ENCODE measurements at places on chromosomes 5 and 9.
A peak's percentile ranks its signal among the peaks of the same experiment; 100 is the strongest.

DNA sequence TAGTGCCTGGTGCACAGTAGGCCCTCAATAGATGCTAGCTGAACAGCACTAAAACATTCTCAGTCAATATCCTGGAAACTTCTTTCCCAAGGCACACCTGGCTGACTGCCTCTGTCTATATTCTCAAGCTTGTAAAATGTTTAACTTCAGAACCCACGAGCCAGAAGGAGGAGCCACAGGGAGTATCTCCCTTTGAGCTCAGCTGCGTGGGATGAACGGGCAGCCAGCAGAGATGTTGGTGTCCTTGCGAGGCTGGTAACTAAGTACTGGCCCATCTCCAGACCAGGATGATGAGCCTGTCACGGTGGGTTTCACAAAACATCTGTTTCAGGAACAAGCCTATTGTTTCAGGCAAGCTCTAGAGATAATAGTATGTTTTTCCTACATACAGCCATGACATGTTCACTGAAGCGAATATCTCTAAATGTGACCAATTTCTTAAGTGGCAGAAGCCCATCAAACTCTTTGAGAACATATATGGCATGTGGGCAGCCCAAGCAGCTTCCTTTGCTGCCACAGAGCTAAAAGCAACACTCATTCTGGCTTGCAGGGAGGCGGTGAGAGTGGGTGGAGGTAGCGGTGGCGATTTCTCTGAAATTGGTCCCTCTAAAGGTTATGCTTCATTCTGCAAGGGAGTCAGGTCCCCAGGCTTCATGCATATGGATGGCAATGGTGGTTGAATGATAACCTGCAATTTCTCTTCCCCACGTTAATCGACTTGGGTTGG, 206.2 kb downstream of the TTLL11 start:
- no peak for DNase-seq

- no peak for DNase-seq
Measured at GRCh38 chr9:25260046-25260445, 418.2 kb downstream of the TUSC1 start.

DNA sequence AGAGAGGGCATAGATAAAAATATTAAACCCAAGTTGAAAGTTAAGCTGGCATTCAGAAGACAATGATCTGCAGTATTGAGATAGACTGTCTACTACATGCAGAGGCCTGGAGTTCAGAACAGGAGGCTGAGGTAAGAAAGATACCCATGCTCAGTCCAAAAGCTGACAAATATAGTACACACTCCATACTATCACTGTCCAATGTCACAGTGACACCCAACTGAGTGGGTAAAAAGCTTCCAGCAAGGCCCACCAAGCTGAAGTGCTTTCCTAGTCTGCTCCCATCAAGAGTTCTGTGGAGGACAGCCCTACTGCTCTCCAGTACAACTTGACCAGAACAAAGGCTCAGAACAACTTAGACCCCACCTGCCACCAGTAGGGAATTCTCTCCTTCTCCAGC, 124.9 kb downstream of the SLC12A2 start:
- no peak for DNase-seq

DNA sequence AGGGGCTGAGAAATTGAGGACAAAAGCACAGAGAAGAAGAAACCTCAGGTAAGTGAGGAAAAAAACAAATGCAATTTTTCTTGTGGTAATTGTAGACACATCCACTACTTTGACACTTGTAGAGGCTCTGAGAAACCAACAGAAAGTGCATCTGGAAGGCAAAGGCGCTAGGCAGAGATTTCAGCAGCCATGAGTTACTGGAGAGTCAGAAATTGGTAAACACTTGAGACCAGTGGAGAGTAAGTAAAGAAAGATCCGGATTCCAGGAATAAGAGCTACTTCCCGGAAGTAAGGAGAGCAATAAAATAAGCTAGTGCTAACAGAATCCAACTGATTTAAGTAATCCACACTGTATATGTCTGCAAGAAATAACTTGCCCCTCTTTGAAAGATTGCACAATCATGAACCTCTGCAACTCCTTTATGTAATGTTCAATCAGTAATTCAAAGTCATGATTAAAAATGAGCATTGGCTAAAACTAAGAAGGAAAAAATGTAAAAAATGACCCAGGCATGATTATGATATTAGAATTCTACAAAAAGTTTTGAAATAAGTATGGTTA, 382.1 kb downstream of the CDH18 start:
- DNase-seq: no peak

- no peak for DNase-seq
Measured at GRCh38 chr5:176548967-176549444, at the start of gene CDHR2. TSS of gene CDHR2 (plus strand) at chr5:176549342. CDS start at chr5:176565353, 16,011 bp downstream.

GRCh38 chr9:82600536-82601292, 462.2 kb downstream of the RASEF start:
- DNase-seq: no peak

- DNase-seq: peak; percentile 37
Measured at GRCh38 chr5:177319913-177320588, 8.4 kb upstream of the MXD3 start.

DNA sequence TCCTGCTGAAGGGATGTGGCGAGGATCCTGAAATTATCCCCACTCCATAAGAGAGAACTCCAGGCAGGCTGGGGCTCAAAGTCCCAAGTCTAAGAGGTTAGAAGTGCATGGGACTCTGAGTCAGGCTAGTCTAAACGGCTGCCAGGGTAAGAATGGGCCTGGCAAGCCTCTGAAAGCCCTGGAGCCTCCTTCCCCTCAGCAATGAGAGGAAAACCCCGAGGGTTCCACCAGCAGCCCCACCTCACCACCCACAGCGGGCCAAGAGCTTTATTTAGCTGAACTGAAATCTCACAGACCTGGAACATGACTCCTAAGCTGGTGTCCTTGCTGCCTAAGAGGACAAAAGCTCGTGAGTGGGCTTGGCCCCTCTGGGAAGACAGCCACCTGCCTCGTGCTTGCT, 135.5 kb downstream of the SEC61B start:
- no peak for DNase-seq

GRCh38 chr9:136493567-136493971, 10.7 kb upstream of the SEC16A start:
- no peak for DNase-seq

DNA sequence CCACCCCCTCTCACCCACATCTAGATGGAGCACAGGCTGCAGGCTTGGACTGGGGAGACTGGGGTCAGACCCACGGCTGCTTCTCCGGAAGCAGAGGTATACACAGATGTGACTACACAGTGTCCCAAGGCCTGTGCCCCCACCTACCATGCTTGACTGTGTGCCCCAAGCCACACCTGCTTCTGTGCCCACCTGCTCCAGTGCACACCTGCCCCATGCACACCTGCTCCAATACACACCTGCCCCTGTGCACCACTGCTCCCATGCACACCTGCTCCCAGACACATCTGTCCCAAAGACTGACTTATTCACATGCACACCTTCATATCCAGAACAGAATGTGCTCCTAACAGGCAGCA, 5.5 kb upstream of the COL5A1 start:
- DNase-seq: no peak

DNA sequence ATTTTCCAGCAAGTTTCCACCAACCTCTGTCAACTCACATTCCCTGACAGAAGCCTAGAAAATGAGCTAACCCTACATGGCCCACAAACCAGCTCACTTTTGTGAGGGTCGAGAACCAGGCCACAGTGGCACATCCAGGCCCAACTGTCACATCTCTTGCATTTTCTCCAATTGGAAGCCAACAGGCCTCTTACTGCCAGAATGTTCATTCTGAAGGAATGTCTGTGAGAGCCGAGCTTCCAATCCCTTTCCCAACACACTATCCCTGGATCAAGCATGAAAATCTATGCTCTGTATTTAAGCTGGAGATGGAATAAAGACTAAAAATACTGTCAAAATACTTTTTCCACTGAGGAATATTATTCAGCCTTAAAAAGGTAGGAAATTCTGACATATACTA, 20.0 kb downstream of the MARCHF3 start:
- no peak for DNase-seq

GRCh38 chr5:128350705-128351104, 187.3 kb downstream of the FBN2 start:
- DNase-seq: no peak

DNA sequence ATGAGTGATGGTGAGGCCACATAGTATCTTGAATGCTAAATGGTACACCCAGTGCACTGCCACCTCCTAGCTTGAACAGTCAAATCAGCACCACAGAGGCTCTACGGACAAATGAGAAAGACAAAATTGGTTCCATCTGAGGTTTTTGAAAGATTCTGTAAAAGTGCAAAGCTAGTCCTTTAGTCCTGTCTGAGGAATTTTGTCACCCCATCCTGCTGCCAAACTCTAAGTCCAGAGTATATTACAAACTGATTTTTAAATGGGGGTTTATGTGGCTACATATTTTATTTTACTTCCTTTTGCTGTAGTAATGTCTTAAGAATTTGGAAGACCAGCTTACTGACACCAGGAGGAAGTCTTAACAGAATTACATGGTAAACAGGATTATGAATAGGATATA, 7.7 kb downstream of the FREM1 start:
- no peak for DNase-seq

DNA sequence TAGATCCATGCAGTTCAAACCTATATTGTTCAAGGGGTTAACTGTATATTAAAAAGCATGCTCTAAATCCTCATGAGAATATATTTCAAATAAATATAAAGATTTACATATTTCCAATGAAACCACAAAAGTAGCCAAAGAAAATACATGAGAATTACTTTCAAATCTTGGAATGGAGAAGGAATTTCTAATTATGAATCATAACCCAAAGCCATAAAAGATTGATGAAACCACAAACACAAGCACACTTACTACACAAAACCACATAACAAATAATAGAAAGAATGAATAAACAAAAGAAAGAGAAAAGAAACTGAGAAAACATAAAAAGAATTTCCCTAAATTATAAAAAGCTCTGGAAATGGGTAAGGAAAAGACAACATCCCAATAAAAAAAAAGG, 16.0 kb downstream of the ERP44 start:
- no peak for DNase-seq

- peak; percentile 35 for DNase-seq
Measured at GRCh38 chr9:131407717-131408195, 13.9 kb downstream of the PRRC2B start.

DNA sequence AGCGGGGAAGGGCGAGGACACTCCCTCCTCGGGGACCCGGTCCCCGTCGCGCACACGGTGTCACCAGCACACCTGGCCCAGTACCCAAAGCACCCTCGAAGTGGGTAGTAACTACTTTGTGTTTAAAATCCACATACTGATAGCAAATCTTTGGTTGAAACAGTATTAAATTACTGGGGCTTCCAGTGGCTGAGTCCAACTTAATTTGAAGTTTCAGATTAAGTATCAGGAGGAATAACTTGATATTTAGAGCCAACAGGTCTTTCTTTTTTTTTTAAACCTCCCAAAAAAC, 615 bp downstream of the ATG10 start:
- DNase-seq: no peak

GRCh38 chr9:94005272-94005901, 50.2 kb upstream of the BARX1 start:
- DNase-seq: no peak

GRCh38 chr5:53571403-53571802, 11.0 kb downstream of the NDUFS4 start:
- no peak for DNase-seq

DNA sequence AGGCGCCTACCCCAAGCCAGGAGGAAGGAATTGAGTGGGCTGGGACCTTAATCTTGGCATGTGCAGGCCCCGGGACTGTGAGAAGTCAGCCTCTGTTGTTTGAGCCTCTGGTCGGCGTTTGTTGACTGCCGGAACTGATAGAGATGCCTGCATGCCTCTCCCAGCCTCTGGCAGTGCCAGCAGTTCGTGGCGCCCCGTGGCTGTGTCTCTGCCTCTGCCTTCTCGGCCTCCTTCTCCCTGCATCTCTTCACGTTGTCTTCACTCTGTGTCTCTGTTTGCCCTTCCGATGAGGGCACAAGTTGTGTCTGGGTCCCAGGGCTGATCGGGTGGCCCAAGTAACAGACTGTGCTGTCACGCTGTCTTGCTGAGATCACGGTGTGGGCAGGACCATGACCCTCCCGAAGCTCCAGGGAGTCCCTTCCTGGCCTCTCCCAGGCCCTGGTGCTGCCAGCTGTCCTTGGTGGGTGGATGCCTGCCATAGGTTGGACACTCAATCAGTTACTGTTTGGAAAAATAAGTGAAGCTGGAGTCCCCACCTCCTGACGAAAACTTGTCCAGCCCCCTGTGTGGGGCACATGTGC, 133.5 kb upstream of the LPCAT1 start:
- DNase-seq: no peak

DNA sequence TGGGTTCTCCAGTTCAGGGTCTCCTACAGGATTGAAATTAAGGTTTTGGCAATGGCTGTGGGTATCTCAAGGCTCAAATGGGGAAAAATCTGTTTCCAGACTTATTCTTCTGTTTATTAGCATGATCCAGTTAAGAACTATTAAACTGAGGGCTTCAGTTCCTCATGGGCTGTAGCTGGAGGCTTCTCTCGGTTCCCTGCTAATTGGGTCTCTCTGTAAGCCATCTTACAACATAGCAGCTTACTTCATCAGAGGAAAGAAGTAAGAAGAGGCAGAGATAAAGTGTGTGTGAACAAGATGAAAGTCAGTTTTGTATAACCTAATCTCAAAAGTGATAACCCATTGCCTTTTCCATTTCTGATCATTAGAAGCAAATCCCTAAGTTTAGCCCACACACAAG, 391.9 kb downstream of the PSAT1 start:
- DNase-seq: no peak

GRCh38 chr9:116174347-116174746, 20.8 kb downstream of the PAPPA start:
- no peak for DNase-seq

GRCh38 chr9:129174724-129175514, 3.1 kb downstream of the IER5L start:
- DNase-seq: peak; percentile 64

GRCh38 chr5:54325610-54326311, 15.4 kb upstream of the ARL15 start:
- DNase-seq: peak; percentile 97

DNA sequence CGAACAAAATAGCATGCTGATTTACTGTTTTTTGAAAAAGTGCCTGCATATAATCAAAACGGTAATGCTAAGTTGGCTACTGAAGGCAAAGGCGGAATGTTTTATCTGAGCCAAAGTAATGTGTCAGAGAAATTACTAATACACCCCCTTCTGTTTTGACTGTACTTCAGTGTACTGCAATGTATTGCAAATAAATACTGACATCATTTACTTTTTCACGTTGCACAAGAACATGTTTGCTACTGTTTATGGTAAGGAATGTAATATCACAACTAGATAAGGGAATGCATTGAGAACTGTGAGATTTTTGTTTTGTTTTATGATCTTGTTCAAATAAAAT, 813 bp upstream of the AGTPBP1 start:
- no peak for DNase-seq

- DNase-seq: no peak
Measured at GRCh38 chr5:8689773-8690172, 820.8 kb downstream of the MTRR start.

- DNase-seq: peak; percentile 10
Measured at GRCh38 chr5:90131383-90132133, 278.0 kb downstream of the CETN3 start.

GRCh38 chr5:151068433-151069197, 12.2 kb downstream of the TNIP1 start:
- DNase-seq: peak; percentile 40
